Fibroblast of upper back skin (primary cell): ENCODE measurements at places on chromosomes 7 and 10.

DNA sequence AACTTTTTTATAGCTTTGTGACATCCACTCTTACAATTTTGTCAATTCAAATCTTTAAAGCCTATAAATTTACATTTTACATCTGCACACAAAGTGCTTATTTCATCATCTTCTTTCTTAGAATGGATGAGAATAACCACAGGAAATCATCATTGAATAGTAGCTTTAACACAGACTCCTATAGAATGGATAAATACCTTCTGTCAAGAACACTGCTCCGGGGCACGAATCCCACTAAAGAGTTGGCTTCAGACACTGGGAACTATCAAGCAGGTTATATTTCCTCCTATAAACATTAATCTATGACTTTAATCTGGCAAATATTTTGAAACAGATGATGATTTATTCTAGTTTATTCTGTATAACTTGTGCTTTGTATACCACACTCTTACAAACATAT, 269.7 kb upstream of the TPK1 start:
- DNase-seq: no peak

DNA sequence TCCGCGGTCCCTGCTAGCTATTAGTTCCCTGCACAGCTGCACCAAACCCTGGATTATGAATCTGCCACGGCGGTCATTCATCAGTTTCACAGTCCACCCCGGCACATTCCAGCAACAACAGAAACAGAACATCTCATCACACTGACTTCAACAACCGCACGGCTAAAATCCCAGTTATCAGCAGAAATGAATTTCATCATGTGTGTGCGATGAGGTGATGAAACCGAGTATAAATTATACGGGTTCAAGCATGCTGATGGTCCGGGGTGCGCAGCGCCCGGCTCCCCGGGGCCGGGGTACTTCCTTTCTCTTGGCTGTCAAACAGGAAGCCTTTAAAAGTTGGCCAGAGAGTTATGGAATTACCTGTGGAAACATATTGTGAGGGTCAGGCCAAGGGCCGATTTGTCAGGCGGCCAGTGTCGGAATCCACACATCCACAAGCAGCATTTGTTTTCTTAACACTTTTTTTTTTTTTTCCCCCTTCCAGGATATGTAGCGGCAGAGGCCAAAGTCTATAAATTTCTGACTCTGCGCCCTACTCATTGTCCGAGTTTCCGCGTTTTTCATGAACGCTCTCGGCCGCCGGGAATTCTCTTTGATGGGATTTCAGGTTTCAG, 420.9 kb upstream of the MGMT start:
- DNase-seq: peak; percentile 81

DNA sequence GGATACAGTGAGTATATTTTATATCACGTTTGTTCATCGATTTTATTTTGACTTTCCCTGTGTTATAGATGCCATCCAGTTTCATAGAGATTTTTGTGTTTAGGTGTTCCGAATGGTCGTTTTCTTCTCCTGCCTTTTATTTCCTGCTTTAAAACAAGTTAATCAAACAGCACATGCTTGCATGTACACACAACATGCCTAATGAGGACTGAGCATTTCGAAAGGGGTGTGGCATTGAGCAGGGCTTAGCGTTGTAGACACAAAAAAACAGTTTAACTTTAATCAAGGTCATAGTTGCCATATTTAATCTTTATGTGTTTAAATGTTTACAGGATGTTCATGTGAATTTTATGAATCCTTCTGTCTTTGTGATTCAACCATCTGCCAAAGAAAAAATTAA, 430.5 kb upstream of the GALNT17 start:
- no peak for DNase-seq

DNA sequence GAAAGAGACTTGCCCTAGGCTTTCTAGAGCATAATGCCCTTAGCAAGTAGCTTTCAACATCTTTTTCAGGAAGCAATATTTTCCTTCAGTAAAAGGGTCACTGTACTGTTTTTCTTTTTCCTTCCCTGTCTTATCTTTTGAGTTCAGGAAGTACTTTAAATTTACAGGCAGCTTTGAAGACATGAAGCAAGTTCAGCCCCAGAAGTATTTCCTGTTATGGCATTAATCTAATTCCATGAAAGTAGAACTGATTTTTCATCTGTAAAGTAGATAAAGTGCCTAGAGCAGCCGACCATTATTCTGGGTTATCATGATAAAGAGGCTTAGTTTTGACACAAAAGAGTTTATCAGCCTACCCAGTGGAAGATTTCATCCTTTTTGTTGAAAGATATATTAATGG, 288.2 kb downstream of the ADK start:
- no peak for DNase-seq

DNA sequence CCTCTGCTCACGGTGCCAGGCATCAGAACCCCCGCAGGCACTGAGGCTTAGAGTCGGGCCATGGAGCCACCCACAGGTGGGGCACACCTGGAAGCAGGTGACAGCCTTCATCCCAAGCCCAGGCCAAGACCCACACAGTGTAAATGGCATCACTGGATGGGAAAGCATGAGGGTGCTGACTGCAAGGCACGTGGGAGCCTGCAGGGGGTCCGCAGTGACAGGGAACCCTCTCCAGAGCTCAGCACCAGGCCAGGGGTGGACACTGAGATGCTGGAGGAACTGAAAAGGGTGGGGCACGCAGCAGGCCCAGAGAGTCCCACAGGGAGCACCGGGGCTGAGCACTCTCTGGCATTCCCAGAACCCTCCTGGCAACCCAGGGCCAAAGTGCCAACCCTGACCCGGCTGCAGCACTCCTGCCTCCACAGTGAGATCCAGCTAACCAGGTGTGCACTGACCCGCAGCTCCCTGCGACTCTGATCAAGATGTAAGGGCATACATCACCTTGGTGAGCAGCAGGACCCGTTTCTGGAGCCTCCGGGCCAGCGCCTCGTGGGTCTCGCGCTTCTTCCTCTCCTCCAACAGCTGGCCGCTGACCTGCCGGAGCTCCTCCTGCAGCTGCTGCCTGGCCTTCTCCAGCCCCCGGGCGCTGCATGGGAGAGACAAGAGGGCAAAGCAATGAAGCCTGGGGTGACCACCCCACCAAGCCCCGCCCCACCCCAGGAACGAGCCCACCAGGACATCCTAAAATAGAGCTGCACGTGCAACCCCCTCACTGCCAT, 163.9 kb downstream of the MAD1L1 start:
- DNase-seq: no peak

DNA sequence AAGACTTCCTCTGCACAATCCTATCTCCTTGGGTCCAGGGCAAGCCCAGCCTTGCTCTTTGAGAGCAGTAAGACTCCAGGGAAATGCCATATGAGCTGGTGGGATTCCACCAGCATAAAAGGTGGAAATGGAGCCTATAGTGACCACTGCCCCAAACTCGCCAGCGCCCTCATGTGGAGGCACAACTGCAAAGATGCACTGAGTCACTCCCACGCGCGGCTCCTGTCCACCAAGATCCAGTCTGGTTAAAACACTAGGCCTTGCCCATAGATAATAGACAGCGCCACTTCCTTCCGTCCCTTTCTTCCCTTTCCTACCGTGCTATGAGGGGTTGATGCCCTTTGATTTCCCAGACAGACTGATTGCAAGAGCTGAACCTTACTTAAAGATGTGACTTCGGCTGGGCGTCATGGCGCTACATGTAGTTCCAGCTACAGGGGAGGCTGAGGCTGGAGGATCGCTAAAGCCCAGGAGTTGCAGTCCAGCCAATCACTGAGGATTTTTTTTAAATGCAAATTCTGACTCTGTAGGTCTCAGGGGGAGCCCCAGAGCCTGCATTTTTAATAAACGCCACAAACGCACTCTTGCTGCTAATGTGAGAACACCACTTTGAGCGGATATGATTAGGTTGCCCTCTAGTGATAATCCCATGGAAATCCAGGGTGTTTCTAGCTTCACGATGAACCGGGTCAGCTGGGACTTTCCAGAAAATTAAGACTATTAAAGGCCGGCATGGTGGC, 136.5 kb downstream of the EPC1 start:
- peak; percentile 61 for DNase-seq

DNA sequence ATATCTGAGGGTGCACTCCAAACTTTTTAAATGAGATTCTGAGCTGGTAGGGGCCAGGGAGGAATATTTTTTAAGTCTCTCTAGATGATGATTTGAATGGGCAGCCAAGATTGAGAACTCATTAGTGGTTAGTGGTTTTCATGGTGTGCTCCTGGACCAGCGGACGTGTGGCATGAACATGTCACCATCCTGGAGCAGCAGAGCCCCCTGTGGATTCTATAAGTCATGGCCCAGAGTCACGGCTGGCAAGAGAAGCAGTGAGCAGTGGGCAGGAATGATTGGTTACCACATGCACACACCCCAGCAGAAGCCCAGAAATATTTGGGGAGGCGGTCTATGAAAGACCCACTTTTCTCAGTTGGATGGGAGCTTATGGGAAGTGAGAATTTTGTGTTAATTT, 21.2 kb upstream of the UCN3 start:
- peak; percentile 6 for DNase-seq

DNA sequence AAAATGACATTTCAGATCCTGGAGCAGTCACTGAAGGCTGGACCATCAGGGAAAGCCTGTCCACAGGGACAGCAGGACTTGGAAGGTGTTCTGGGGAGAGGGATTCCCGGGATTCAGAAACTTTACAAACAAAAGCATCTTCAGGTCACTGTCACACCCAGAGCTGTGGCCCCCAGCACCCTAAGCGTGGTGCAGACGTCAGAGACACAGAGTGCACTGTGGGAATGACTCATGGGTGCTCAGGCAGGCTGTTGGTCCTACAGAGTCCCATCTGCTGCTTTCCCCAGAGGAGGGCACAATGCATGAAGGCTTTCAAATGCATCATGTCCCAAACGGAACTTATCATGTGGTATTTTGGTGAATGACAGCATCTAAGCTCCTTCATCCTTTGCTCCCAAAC, 13.1 kb upstream of the LRMDA start:
- DNase-seq: no peak

DNA sequence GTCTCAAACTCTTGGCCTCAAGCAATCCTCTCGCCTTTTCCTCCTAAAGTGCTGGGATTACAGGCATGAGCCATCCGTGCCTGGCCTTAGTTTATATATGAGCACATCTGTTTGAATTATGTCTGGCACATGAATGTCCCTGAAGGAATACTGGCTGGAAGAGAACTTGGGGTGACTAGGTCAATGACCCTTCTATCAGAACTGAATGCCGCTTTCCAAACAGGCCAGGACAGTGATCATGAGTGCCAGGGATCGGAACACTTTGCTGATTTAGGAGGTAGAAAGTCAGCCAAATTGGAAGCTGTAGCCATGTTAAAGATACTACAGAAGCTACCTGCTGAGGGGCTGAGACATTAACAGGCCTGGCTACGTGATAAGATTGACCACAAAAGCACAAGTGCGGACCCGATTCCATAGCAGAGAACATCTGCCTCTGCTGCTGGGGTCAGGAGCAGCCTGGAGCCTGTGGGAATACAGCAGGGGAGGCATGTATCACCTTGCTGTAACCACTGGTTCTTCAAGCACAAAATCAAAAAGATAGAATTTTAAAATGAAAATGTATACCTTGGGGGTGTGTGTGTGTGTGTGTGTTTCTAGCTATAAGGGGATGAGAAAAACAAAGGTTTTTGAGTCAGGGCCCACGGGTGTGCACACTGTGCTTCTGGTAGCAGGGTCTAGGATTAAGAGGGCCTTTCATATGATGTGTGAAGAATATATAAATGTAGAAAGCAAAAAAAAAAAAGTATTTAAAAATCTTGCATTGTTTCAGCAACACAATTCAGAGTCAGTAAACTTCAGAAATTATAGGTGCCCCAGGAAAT, 293.7 kb downstream of the BBS9 start:
- no peak for DNase-seq

DNA sequence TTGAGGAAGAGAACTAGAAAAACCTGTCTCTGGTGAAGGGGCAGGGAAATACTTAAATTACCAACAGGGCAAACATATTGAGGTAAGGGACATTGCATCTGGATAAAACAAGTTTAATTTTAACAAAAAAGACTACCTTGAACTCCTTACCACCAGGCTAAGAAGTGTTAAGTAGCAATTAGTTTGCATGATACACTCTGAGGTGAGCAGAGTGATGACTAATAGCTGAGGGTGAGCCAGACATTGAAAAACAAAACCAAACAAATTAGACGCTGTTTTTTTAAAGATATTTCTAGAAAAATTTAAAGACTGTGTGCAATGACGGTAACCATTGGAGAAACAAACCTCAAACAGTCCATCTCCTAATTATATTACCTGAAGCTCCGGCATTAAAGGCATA, 105.9 kb downstream of the ANKRD7 start:
- DNase-seq: no peak

GRCh38 chr7:152025077-152025936, at the start of gene GALNT11:
Gene GALNT11 (plus strand): TSS chr7:152025674. CDS start chr7:152094228, 68,554 bp downstream.
- peak; percentile 80 for DNase-seq

DNA sequence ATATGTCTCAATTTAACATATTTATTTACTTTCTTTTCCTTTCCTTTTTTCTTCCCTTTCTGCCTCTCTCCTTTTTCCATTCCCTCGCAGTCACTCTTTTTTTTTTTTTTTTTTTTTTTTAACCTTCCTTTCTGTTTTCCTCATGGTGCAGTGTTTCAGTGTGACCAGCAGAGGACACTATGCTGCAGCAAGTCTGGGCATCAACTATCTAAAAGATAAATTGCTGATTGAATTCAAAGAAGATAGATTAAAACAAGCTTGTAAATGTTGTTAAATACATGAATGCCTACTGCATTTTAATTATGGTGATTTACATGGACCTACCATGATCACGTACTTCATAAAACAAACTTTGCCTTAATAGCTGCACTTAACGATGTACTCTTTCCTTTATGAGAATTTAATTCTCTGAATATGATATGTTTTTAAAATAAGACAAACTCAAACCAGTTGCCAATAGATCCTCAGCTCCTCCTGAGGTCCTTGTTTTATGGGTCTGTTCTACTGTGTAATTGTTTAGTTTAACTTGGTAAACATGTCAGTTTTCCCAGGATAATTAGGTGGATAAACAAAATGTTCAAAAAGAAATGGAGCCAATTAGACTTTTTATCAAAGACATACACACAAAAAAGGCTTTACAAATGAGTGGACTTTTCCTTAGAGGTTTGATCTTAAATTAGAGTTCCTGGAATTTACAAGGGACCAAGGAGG, 101.0 kb upstream of the AGR3 start:
- DNase-seq: peak; percentile 50

GRCh38 chr10:14010101-14010558, 320.6 kb downstream of the FRMD4A start:
- peak; percentile 89 for DNase-seq

GRCh38 chr7:148809856-148810255, 74.2 kb downstream of the EZH2 start:
- DNase-seq: no peak

GRCh38 chr7:18354108-18355085, 141.2 kb upstream of the HDAC9 start:
- DNase-seq: peak; percentile 28

DNA sequence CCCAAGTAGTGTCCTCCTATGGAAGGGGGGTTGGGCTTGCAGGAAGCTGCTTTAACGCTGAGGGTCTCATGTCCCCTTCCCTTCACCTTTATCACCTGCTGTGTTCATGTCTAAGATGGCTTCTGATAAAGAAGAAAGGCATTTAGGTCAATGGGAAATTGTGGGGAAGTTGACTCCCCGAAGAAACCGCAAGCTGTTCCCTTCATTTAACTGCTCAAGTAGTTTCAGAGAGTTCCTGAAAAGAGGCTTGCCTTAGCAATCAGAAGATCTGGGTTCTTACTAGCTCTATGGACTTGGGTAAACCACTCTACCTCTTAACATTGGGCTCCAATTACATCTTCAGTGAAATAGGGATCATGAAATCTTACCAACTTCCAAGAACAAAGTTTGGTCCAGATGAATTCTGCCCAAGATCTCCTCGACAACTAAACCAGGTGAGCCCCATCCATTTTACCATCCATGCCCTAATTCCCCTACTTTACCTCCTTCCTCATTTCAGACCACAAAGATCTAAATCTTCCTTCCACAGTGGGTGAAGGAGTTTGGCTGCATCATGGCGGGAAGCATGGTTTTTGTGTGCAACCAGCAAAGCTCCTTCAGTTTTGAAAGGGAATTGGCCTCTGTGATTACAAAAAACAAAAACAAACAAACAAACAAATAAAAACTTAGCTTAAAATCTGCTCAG, 30.4 kb upstream of the UCN3 start:
- no peak for DNase-seq
